ENCODE measurements at places on chromosomes 7 and 10.

- DNase-seq, result no peak
These were observed 86.5 kb downstream of the NEURL1 start for GRCh38 chr10:103580011-103580410.

GRCh38 chr10:375815-376505 is 240.7 kb downstream of the ZMYND11 start:
- no peak for DNase-seq

DNA sequence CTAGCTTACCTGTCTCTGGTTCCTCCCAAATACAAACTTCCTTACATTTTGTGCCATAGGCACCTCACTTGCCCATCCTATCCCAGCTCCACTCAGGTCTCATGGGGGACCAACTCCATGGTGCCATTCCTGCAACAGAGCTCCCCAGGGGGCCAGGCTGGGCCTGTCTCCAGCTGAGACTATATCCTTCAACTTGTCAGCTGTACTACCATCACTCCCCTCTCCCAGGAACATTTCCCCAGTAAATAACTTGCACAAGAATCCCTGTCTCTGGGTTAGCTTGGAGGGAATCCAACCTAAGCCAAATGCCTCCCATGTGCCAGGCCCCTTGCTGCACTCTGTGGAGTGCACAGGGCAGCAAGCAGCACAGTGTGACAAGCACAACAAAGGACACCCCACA is 33.2 kb downstream of the FRMPD2 start:
- no peak for DNase-seq

- no peak for DNase-seq
These were observed 10.2 kb upstream of the SDHAF3 start for GRCh38 chr7:97107192-97107800.

- no peak for DNase-seq
These were observed 80.8 kb upstream of the PLXNA4 start for GRCh38 chr7:132656846-132657776.

DNA sequence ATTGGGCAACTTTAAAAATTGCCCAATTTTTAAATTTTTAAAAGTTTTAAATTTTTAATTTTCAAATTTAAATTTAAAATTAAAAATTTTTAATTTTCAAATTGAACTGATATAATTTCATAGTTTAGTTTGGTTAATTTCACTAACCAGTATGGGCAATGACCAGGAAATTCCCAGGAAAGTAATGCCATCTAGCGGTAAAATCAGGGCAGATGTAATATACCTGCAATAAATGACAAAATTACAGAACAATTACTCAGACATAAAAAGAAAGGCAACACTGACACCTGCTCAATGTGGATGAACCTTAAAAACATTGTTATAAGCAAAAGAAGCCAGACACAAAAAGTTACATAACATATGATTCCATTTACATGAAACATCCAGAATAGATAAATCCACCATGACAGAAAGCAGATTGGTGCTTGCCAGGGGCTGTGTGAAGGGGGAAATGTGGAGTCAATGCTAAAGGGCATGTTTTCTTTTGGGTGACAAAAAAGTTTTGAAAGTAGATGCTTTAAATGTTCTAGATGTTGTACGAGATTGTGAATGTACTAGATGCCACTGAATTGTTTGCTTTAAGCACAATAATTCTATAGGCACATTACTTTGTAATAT is 28.6 kb upstream of the SLC16A12 start:
- DNase-seq, result peak; percentile 38

- no peak for DNase-seq
These were observed 5.7 kb downstream of the ARPC1B start for GRCh38 chr7:99380032-99380822.

- DNase-seq, result no peak
These were observed 22.5 kb upstream of the MGAM2 start for GRCh38 chr7:142089035-142089434.

DNA sequence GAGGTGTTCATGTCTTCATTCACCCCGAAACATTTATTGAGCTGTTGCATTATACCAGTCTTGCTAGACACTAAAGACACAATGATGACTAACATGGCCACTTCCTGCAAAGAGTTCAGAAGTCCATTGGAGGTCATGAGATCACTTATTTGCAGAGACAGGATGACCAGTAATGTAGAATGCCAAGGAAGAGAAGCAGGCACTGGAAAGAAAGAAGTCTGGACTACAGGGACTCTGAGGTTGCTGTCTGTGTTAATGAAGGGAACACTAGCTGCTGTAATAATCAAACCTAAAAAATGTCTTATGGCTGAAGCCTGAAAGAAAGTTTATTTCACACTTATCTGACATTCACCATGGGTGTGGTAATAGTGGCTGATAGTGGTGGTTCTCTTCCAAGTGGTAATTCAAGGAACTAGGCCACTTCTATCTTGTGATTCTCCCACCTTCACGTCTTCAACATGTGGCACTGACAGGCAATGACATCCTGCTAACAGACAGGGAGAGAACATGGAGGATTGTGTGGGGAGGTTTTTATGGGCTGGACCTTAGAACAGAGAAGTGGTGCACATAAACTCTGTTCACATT is 89.2 kb upstream of the MKLN1 start:
- no peak for DNase-seq

GRCh38 chr7:32259931-32260596 is 189.9 kb upstream of the PDE1C start:
- no peak for DNase-seq

DNA sequence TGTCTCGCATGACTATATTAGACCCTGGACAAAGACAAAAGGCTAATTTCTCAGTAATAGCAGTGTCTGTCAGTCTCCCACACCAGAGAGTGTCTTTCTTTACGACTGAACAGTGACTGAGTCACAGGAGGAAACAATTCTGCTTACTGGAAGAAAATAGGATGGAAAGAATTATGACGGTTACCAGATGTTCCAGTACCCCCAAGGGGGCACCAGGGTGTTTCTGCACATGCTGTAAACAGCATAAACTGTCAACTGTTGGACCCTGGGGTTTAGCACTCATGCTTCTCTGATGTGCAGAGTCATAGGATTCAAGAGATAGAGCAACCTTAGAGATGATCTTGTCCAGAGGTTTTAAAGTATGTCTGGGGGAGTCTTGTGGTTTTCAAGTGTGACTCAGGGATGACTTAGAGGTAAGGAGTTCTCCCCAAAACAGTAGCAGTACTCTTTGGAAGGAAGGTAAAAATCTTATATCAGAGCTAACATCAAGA is 291.7 kb downstream of the THSD7A start:
- DNase-seq, result peak; percentile 66

DNA sequence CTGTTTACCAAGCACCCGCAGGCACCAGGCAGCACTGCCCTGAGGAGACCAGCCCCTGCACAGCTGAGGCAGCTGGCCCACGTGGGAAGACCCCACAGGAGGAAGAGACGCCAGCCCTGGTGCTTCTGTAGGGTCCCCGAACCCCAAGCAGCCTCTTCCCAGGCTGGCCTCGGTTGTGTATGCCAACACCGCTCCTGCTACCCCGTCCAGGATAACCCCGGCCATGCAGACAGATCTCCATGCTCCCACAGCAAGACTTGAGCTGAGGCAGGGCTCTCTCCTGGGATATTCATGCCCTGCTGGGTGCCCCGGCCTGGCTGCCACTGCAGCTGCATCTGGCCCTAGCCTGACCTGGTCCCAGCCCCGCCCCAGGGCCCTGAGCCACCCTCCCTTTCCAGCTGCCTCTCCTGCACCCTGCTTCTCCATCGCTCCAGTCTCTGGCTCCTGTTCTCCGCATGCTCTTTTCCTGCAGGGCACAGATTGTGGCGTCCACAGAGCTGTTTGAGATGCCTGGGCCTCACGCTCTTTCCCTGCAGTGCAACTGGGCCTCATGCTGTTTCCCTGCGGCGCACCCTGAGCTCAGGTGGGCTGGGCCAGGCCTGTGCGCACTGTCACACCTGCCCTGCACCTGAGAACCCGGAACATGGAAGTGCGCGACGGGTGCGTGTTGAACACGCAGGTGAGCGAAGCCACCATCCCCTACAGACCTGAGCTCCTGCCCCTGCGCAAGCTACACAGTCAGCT is 236.2 kb downstream of the ELFN1 start:
- no peak for DNase-seq

DNA sequence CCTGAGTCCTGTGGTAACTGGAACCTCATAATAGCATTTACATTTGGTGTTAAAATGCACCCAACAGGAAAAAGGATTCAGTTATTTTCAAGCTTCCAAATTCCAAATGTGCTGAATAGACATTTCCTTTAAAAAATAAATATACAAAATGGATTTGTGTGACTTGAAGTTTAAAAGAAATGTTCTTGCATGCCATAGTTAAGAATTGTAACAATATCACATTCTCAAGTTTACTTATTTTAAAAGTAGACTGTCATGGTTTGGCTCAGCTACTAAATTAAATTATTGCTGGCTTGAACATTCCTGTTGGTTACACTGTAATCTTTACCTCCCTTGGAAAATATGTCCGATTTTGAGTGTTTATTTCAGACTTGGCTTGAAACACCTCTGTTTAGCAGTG is 31.5 kb downstream of the BICC1 start:
- DNase-seq, result no peak

GRCh38 chr7:110645616-110646015 is 445.3 kb upstream of the LRRN3 start:
- no peak for DNase-seq

GRCh38 chr7:24477398-24478136 is 95.7 kb upstream of the PALS2 start:
- peak; percentile 45 for DNase-seq

GRCh38 chr7:106866298-106867281 is 1.5 kb downstream of the PIK3CG start:
- no peak for DNase-seq

GRCh38 chr7:97693586-97693985 is 38.3 kb upstream of the TAC1 start:
- DNase-seq, result no peak

- no peak for DNase-seq
These were observed 80.4 kb upstream of the NEUROD6 start for GRCh38 chr7:31420948-31421347.

- DNase-seq, result no peak
These were observed 5.9 kb downstream of the SAP25 start for GRCh38 chr7:100567751-100568175.

- DNase-seq, result no peak
These were observed 7.5 kb downstream of the IFIT1 start for GRCh38 chr10:89399956-89400355.

DNA sequence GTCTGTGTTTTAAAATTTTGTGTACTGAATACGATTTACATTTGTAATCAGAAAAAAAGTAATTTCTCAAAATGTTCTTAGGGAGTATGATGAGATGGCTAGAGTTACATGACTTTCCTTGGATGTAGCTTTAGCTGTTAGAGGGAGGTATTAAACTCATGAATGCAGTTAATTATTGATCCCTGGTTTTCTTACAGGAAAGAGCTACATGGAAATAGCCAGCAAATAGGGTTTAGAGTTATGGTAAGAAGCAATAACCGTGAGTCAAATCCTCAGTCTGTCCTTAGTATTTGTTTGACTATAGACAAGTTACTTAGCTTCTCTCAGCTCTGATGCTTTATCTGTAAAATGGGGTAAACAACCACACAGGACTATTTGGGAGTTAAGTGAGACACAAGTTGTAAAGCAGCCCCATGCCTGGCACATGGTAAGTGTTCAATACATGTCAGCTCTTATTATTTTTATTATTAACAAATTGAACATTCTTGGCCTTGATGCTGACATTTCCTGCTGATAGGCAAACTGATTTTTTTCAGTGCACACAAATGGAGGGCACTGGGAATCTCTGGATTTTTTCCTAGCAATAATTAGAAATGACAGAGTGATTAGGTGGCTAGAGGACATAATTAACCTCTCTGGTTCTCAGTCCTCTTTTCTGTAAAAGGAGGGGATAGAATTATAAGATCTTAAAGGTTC is 204.5 kb upstream of the PHYHIPL start:
- no peak for DNase-seq

DNA sequence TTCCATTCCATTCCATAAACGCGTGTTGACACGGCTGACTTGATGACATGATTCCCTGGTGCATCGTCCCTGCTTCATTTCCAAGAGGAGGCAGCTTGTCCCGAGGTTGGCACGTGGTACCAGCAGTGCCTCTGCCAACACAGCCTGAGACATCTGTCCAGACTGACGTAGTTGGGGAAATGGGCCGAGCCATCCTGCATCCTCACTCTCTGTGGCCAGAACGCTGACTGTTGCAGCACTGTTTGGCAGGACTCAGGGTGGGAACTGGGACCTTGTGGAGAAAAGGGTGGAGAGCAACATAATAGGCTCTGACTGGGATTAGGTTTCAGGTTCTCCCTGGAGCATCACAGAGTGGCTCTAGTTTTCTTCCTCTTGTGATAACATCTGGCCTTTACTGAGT is 118.6 kb upstream of the BTBD16 start:
- DNase-seq, result peak; percentile 85

GRCh38 chr7:139869886-139870285 is 40.8 kb downstream of the TBXAS1 start:
- no peak for DNase-seq

GRCh38 chr7:154591544-154591943 is 411.4 kb downstream of the PAXIP1 start:
- peak; percentile 60 for DNase-seq

GRCh38 chr10:133608855-133609254 is 17.7 kb downstream of the FRG2B start:
- DNase-seq, result no peak

DNA sequence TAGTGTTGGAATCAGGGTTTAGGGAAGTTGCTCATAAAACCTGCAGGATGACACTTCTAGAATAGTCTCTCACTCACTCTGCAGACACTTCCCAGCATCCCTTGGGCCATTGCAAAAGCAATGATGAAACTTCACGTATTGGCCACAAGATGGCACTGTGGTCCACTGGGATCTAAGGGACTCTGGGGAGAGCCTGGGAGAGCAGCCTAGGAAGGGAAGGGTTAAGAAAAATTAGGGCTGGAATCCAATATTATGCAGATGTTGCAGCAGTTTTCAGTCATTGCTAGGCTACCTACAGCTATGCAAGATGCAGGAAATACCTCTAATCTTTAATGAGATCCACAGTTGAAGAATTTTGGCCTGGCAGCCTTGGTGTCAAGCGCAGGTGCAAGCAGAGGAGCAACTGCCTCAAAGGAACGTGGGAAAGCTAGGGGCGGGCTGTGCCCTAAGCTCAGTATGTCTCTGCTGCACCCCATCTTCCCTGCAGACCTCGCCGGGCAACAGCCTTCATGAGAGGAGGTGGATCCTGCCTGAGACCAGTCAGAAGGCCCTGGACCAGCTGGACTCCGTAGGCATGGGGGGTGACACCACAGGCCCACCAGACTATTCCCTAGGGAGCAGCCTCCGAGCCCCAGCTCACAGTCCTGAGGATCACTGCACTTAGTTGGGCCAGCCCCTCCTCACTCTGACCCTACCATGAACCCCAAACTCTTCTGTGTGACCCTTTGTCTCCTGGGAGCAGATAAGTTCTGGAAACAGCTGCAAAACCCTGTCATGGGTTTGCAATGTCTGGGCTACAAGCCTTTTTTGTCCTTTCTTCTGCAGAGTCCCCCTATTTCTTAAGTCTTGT is 127.9 kb upstream of the PRSS58 start:
- DNase-seq, result peak; percentile 50

- no peak for DNase-seq
These were observed 55.3 kb upstream of the BMPER start for GRCh38 chr7:33849971-33850559.

- no peak for DNase-seq
These were observed 26.3 kb upstream of the PITRM1 start for GRCh38 chr10:3198900-3199299.
